Breast epithelium (tissue), 4 donors: ENCODE measurements at places on chromosomes 5 and 9. TPM values are rescaled to one million over a fixed set of nuclear protein-coding genes. Genes with fewer than 3 reads are reported as not detected.

The NUTM2F gene
- not detected for total RNA-seq

The LCN1 gene
- total RNA-seq = not detected

The RANBP3L gene
- 22.2 TPM for total RNA-seq

The FBN2 gene
- 1.8 TPM for total RNA-seq

The PCDHGB1 gene
- 5.1 TPM for total RNA-seq

The PCBD2 gene
- 11.0 TPM for total RNA-seq

The SLC6A18 gene
- not detected for total RNA-seq

The NAIP gene
- total RNA-seq = 37.7 TPM

The IFNA2 gene
- total RNA-seq = not detected

The ACOT12 gene
- total RNA-seq = not detected

The IL13 gene
- 0.73 TPM for total RNA-seq

DNA sequence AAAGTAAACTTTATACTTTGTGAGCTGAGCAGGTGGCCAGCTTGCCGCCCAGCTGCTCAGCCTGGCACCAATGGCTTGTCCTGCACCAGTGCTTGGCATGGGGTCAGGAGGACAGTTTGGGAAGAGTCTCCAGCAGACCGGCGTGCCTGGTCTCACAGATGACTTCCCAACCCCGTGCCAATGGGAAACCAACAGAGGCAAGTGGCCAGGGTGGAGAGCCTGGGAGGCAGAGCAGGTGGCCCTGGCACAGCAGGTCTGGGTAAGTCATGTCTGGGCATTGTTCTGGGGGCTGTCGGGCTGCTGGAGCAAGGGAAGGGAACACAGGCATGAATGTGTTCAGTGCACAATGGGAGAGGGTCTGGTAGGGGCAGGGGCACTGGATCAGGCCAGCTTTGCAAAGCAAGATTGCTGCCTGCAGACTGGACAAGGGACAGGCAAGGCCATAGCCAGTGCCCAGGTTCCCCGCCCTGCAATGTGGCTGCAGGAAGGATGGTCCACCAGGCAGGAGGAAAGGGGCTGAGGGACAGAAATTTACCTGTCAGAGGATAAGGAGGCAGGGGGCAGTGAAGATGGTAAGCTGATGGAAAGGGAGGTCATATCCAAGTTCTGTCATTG is 76.2 kb upstream of the ALDH1B1 start:
- DNase-seq = no peak

- no peak for DNase-seq
Measured at GRCh38 chr9:86734771-86735170, 212.5 kb downstream of the GAS1 start.

- no peak for DNase-seq
Measured at GRCh38 chr5:110256298-110256697, 470.2 kb downstream of the TMEM232 start.

- DNase-seq = no peak
Measured at GRCh38 chr9:35537913-35538312, 48.0 kb downstream of the RUSC2 start.

GRCh38 chr9:88233091-88233490 is 94.8 kb upstream of the SPATA31C2 start:
- DNase-seq = no peak

DNA sequence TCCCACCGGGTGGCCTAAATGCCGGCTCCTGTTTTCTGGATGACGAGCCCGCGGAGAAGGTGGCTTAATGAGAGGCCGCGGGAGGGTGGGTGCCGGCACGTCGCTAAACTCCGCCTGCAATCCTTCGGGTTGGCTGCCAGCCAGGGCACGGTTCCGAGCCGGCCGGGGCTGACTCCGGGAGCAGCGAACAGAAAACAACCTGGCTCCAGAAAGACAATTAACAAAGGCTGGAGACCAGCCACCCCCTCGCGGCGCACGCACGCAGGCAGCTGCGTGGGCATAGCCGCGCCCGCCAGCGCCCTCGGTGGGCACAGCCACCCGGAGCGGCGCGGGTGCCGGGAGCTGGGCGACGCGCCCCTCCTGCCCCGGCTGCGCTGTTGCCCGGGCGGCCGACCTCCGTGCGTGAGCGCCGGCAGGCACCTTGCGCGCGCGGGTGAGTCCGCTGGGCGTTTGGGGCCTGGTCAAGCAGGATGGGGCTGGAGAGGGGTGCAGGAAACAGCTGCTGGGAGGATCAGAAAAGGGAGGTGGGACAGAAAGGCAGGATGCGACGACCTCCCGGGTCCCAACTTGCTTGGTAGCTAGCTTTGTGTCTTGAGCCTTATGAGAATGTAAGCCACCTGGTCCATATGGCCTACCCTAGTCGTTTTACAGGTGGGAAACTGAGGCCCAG is at the start of gene ARHGEF37:
TSS of gene ARHGEF37 (plus strand) at position 307 of the 670 bp plus-strand sequence. CDS start 16,272 bp downstream, outside the sequence.
- DNase-seq = peak; percentile 88

GRCh38 chr5:135011355-135012032 is 22.5 kb downstream of the PITX1 start:
- no peak for DNase-seq

DNA sequence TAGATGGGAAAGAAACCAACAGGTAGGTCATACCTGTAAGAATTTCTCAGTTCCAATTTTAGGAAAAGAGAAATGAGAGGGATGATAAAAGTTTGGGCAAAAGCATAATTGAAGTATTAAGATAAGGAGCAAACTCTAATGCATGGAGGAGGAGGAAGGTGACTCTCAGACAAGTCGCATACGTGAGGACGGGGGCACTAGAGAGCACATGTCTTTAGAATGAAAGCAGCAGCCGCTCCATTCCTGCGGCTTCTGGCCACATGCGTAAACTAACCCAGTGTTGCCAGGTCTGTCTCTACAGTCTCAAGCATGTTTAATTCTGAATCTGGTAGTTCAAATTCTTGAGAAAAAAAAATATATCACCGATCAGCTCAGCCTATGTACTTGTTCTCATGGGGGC is 371.5 kb upstream of the SLC30A5 start:
- no peak for DNase-seq

- DNase-seq = no peak
Measured at GRCh38 chr5:158814521-158814920, 285.2 kb downstream of the EBF1 start.

DNA sequence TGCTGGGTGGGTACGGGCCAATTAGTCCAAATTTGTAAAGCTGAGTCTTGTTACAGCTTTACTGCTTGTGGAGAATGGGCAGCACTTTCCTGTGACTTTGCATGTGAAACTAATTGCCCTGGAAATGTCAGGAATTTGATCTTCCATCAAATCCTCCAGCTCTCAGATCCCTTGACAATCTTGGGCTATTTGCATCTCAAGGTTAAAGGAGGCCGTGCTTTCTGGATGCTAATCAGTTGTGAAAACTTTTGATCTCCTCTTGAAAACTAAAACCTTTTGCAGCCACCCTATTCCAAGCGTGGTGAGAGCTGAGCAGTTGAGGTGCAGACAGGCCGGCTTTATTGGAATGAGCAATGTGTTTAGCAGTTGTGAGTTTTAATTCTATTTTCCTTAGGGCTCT is 68.0 kb upstream of the CLINT1 start:
- no peak for DNase-seq

GRCh38 chr5:148697180-148697808 is 43.0 kb upstream of the HTR4 start:
- DNase-seq = no peak

DNA sequence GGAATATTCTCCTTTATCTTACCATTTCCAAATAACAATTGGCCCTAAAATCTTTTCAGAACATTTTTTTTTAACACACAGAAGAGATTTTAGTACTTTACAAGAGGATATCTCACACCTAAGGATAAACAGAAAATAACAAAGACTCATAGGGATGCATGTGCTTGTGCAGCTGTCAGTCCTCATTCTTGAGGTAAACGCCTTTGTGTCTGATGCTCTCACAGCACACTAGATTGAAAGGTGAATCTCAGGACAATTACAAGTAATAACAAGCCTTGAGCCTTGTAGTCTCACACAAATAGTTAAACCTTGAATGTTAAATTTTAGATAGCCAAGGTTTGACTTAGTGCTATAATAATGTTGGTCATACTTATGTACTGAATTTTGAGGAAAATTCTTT is 439.2 kb downstream of the PTPRD start:
- no peak for DNase-seq

- no peak for DNase-seq
Measured at GRCh38 chr5:93071710-93072109, 509.3 kb downstream of the NR2F1-AS1 start.

GRCh38 chr5:136891175-136891972 is 526.0 kb upstream of the TRPC7 start:
- no peak for DNase-seq
